ENCODE measurements at places on chromosomes 6 and 20. TPM values are rescaled to one million over a fixed set of nuclear protein-coding genes. Genes with fewer than 3 reads are reported as not detected.

RNF5 gene
- 111 TPM for total RNA-seq

NOL4L gene
- 24.0 TPM for total RNA-seq

SNAP91 gene
- 1.2 TPM for total RNA-seq

GMPR gene
- 2.4 TPM for total RNA-seq

HMGCLL1 gene
- total RNA-seq = 0.11 TPM

GRIK2 gene
- total RNA-seq = 6.0 TPM

SLC17A1 gene
- not detected for total RNA-seq

DOK5 gene
- total RNA-seq = 10.1 TPM

MACROD2 gene
- total RNA-seq = 3.5 TPM

ZHX3 gene
- total RNA-seq = 7.5 TPM

PLAGL2 gene
- total RNA-seq = 21.4 TPM

CGA gene
- total RNA-seq = not detected

BMP7 gene
- 40.7 TPM for total RNA-seq

RHAG gene
- 0.60 TPM for total RNA-seq

ARMC2 gene
- 4.6 TPM for total RNA-seq

FOXF2 gene
- not detected for total RNA-seq

OR12D2 gene
- total RNA-seq = not detected

SCRT2 gene
- 0.14 TPM for total RNA-seq

EDN1 gene
- total RNA-seq = 0.50 TPM

TBX18 gene
- not detected for total RNA-seq

CD83 gene
- 7.5 TPM for total RNA-seq

CRISP2 gene
- not detected for total RNA-seq

TP53RK gene
- 13.4 TPM for total RNA-seq

GRM1 gene
- 0.41 TPM for total RNA-seq

UFL1 gene
- total RNA-seq = 14.4 TPM

DPM1 gene
- total RNA-seq = 50.4 TPM

EYA2 gene
- 1.5 TPM for total RNA-seq

TSPO2 gene
- not detected for total RNA-seq

LY6G6F gene
- not detected for total RNA-seq

TINAG gene
- total RNA-seq = not detected

PRDM13 gene
- 0.14 TPM for total RNA-seq

LGSN gene
- 0.18 TPM for total RNA-seq

CCM2L gene
- 9.1 TPM for total RNA-seq
